ENCODE measurements at places on chromosomes 1 and 21.
A peak's percentile ranks its signal among the peaks of the same experiment; 100 is the strongest.

- peak; percentile 73 for DNase-seq
Measured at GRCh38 chr1:6614019-6614928, 743 bp downstream of the PHF13 start.

- no peak for DNase-seq
Measured at GRCh38 chr1:64474665-64475439, 4.9 kb downstream of the CACHD1 start.

DNA sequence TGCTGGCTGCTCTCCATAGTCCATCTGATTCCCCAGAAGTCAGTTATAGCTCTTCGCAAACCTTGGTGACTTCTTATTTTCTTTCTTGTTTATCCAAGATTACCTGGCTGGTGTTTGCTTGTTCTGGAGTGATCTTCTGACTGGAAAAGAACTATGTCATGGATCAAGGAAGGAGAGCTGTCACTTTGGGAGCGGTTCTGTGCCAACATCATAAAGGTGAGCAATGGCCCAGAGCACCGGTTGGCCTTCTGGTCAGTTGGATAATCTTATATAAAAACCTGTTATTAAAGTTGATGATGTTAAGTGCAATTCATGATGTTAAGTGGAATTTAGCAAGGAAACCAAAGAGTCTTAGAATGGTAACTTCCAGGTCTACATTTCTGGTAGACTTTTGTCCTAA, 672 bp downstream of the DHDDS start:
- DNase-seq: no peak

DNA sequence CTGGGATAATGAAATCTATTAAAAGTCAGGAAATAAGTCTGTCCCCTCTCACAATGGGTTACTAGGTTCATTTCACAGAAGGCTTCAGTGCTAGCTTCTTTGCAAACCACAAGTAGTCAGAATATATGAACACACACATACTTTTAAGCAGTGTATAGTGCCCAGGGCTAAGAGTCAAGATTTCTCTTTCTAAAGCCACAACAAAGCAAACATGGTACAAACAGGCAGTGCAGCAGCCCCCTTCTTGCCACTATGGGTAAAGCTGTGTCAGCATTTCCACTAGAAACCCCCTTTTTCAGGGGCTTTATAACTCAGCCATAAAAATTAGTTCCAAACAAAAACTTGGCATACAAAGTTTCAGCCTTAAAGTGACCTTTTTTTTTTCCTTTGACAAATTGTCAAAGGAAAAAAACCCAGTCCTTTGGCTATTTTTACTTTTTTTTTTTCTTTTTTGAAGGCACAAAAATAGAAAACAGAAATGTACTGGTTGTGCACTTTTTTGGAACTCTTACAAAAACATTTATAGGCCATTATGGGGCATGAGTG, 315.4 kb downstream of the LMO4 start:
- no peak for DNase-seq

GRCh38 chr1:245685111-245685810, 530.5 kb downstream of the KIF26B start:
- no peak for DNase-seq

DNA sequence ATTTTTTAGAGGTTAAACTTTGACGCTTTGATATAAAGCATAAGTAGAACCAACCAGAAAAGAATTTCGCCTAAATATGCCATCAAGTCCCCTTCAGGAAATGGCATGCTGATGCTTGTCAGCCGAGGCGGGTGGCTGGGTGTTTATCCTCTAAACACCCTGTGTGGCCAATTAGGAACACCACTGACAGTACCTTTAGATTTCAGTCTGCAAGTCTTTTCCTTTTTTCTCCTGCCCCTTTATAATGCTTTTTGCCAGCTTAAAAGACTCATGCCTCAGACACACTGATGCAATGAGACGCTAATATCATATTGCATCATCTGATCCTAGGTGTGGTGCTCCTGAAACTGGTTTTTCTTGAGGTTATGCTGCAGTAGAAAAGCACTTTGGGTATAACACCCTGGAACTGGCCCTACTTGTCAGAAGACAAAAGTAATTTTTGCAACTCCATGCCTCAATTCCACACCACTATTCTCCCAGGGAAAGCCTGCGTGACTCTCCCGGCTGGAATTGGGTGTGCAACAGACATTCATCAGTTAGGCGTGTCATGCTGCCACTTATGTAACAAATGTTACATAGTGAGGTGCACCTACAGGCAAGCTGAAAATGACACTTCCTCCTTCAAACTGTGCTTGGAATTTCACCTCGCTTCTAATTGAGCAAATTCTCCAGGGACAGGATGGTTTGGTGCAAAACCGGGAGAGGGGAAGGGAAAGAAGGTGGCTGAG, 2.0 kb upstream of the RCC2 start:
- no peak for DNase-seq

DNA sequence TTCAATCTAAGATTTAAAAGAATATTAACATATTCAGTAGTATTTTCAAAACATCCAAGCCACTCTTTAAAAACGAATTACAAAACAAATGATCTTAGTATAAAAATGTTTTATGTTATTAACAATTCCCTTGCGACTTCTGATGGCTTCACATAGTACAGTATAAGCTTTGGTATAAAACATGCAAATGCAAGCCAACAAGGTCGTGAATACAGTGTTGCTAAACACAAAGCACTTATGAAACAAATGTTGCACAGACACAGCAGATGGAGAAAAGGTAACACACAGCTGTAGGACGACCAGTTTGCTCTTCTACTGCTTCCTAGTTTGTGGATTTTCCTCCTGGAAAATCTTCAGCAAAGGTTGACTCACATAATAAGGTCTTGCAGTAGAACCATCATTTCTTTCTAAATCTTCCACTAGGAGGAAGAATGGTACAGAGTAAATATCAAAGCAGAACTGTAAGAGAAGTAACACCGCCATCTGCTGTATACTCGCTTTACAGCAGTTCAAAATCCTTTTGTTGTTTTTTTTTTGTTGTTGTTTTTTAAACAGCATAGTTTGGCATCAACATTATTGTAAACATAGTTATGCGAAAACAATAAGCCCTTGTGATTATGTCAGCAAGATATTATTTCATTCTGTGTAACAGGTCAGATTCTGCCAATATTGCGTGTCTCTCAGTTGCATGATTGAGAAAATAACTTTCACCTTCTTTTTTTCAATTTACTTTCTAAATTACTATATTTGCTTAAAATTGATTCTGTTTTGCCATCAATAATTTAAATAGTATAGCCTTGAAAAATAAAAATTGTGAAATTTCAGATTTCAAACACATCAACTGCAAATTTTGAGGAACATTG, 69.5 kb downstream of the LHX8 start:
- DNase-seq: no peak

- no peak for DNase-seq
Measured at GRCh38 chr1:109847251-109847650, 63.4 kb upstream of the CSF1 start.

- no peak for DNase-seq
Measured at GRCh38 chr1:50214717-50215116, 106.0 kb downstream of the ELAVL4 start.

DNA sequence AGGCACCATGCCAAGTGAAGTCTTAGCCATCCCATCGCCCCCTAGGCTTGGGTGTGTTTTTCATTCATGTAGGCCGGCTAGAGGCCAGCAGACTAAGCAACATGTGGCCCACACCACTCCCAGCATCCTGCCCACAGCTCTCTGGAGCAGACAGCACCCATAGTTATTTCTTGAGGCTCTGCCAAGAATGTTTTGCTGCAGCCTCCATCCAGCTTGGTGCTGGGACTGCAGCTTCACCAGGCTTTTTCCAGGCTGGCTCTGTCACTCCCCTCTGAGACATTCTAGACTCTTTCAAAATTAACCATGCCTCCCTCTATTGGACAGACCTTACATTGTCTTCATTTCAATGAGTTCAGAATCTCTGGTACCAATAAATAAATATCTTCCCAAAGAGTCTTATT, 104.2 kb downstream of the DUSP10 start:
- no peak for DNase-seq

DNA sequence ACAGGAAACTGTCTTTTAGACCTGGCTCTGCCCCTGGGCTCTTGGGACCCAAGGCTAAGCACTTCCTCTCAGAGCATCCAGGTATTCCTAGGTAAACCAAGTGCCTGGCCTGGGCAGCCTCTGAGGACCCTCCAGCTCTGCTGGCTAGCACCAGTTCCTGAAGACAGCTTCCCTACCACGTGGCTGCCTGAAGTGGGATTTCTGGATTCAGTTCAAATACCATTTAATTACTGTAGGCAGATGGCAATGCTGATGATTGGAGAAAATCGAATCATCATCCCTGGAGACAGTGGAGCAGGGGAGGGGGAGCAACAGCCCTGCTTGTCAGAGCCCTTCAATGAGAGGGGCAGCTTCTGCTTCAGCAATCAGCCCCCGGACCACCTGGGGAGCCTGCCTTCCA, 11.9 kb downstream of the KIF21B start:
- DNase-seq: no peak

DNA sequence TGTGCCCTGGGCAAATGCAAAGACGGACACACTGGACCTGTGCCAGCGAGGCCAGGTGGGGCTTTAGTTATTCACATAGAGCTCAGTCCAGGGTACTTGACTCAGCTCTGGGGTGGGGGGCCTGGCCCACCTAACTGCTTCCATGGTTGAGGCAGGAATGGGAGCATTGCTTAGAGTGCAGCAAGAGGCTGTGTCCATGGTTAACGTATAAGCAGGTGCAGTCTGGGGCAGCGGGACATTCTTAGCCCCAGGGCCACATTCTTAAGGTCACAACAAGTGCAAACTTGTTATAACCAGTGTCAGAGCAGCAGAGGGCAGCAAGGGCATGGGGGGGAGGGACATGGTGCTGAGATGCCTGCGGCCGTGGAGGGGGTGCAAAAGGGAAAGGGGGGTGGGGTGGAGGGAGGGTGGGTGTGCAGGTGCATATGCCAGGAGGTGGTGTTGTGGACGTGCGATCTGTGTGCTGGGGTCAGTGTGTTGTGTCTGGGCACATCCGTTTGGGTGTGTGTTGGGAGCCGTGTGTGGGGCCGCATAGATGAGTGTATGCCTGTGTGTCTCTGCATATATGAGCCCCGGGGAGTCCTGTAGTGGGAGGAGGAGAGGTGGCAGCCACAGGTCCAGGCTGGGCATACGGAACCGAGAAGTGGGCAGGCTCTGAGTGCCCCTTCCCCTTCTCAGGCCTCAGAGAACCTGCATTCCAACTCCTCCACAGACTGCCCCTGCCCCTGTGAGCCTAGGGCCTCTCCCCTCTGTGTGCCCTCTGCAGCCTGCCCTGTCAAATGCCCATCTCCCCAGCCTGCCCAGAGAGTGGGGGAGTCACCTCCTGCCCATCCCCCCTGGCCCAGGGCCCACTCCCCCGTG, 8.4 kb downstream of the KCNJ10 start:
- no peak for DNase-seq

DNA sequence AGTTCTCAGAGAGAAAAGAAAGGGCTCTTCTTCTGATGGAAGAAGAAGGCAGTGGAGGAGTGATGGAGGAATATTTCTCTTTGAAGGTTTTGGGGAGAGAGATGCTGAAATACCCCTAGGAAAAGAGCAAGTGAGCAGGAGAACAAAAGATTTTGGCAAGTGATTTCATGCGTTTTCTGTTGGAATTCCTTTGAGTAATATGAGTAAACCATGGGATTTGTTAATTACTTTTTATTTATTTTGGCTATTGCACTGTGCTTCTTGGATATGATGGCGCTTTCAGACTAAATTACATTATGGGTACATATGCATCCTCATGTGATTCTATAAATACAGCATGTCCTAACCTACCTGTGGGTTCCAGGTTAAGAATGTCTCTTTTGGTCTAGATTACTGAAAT, 210.1 kb upstream of the PTGFR start:
- DNase-seq: no peak

DNA sequence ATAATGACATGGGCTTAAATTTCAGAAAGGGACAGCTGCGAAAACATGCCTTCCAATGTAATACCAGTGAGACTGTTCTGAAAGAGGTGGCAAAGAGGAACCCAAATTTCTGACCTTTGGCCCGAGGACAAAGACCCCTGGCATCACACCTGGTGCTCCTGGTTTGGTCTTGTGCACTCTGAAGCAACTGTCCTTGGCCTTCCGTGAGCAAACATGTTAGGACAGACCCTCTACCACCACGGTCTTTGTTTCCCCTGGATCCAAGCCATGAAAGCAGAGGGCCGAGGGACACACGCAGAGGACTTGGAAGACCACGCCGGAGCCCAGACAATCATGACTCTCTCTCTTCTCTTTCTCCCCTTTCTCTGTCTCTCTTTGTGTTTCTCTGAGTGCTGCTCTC, 6.0 kb downstream of the REG4 start:
- DNase-seq: no peak

- DNase-seq: no peak
Measured at GRCh38 chr1:204212715-204213114, 1.1 kb downstream of the GOLT1A start.

DNA sequence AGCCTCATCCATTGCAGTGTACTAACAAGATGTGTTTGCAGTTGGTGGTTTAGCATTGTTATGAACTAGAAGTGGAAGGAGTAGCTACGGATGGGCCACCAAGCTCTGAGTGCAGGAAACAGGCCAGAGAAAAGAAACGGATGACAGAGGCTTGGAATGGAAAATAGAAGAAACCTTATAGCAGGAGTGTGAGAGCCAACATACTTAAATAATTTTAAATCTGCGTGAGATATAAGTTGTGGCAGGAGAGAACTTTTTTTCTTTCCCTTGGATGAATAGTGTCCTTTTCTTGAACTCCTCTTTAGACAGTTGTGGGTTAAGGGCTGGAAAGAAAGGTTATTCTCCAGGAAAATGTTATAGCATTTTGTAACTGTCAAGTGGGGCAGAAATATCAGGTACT, 54.2 kb downstream of the RGL1 start:
- no peak for DNase-seq

DNA sequence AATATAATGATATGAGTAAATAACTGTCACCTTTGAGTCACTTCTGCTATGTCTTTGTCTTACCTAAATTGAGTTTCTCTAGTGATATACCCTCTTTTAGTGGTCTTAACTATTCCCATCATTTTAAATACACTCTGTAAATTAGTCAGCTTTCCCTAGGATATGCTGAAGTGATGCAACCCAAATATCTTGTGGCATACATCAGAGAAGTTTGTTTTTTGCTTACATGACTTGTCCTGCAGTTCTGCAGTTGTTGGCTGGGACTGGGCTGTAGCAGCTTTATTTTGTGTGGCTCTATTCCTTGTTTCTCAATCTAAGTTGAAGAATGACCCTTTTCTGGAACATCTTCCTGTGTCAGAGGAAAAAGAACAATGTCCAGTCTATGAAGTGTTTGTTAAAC, 76.4 kb downstream of the TTC3 start:
- no peak for DNase-seq

GRCh38 chr1:59427155-59427554, 130.3 kb downstream of the FGGY start:
- no peak for DNase-seq

- no peak for DNase-seq
Measured at GRCh38 chr1:40712997-40713396, 21.5 kb downstream of the NFYC start.

All from right forelimb (tissue), 1 donor.